IMR-90 (cell line): ENCODE measurements at places on chromosomes 1 and 21. TPM values are rescaled to one million over a fixed set of nuclear protein-coding genes. Genes with fewer than 3 reads are reported as not detected.

GPA33 gene
- not detected in 2 replicates for total RNA-seq

TENT5C gene
- total RNA-seq = 4.1 and 5.3 TPM in 2 replicates

SLC35F3 gene
- total RNA-seq = under 0.01 TPM in 2 replicates

MIXL1 gene
- not detected in 2 replicates for total RNA-seq

IGFN1 gene
- not detected in 2 replicates for total RNA-seq

ZNF593 gene
- total RNA-seq = 22.2 and 22.8 TPM in 2 replicates
